Spleen (tissue), 13 donors: ENCODE measurements at places on chromosomes 5 and 9. TPM values are rescaled to one million over a fixed set of nuclear protein-coding genes. Genes with fewer than 3 reads are reported as not detected.

Gene SHC3
- not detected for total RNA-seq

DNA sequence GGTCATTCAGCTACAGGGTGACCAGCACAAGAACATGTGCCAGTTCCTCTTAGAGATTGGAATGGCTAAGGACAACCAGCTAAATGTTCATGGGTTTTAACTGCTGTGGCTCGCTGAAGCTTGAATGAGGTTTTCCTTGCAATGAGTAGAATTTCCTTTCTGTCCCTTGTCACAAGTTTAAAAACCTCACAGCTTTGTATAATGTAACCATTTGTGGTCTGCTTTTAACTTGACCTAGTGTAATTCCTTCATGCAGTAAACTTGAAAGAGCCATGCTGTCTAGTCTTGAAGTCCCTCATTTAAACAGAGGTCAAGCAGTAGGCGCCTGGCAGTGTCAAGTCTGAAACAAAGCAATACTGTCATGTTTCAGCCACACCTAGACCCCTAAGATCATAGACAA is 181.3 kb upstream of the DMRT1 start:
- no peaks in the 10 kb centered on the region for H3K27me3 ChIP-seq
- no peak overlapping the region for H3K27ac ChIP-seq
- no peaks in the 10 kb centered on the region for H3K36me3 ChIP-seq

- no peak for DNase-seq
- H3K4me3 ChIP-seq = no peak overlapping the region
- H3K27me3 ChIP-seq = no peaks in the 10 kb centered on the region
- H3K4me1 ChIP-seq = no peaks in the 10 kb centered on the region
- no peaks in the 10 kb centered on the region for H3K36me3 ChIP-seq
Measured at GRCh38 chr5:61617039-61617438, 285.0 kb downstream of the ZSWIM6 start.

Gene TRIM52
- total RNA-seq = 22.0 TPM

Gene DAB2
- 206 TPM for total RNA-seq

GRCh38 chr5:142117579-142118151 is 9.1 kb downstream of the NDFIP1 start:
- H3K27ac ChIP-seq = no peak overlapping the region
- peaks cover 86% of the 10 kb centered on the region for H3K4me1 ChIP-seq
- no peaks in the 10 kb centered on the region for H3K36me3 ChIP-seq
- H3K4me3 ChIP-seq = no peak overlapping the region
- H3K27me3 ChIP-seq = no peaks in the 10 kb centered on the region

Gene IL9
- total RNA-seq = not detected

DNA sequence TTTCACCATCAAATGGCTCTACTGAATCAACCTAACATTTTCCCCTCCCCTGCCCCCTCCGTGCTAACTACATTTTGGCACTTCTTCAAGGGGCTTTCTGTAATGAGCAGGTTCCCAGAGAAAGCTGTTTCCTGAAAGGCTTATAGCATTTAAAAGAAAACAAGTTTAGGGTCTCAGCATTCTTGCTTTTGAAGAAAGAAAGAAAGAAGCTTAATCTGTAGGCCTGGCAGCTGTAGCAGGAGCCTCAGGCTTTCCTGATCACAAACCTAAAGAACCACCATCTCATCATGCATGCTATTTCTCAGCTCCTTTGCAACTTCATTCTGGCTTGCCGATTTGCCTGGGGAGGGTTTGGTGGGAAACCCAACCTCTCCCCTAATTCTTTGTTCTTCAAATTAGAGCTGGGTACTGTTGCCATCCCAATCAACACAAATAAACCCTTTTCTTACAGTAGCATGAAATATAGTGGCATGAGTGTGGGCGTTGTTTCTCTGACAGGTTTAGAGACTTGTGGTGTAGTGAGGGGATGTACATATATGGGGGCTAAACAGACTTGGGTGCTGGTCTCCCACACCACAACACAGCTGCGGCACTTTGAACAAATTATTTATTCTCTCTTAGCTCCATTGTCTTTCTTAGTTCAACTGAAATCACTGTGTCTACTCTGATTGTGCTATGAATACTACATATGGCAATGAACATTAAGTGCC is 160.5 kb upstream of the TNC start:
- H3K27ac ChIP-seq = no peak overlapping the region
- H3K4me1 ChIP-seq = no peaks in the 10 kb centered on the region
- no peaks in the 10 kb centered on the region for H3K36me3 ChIP-seq
- H3K4me3 ChIP-seq = no peak overlapping the region

GRCh38 chr9:125255781-125256391 is 5.7 kb upstream of the GAPVD1 start:
- DNase-seq = no peak
- H3K36me3 ChIP-seq = no peaks in the 10 kb centered on the region
- H3K4me1 ChIP-seq = peaks cover under 1% of the 10 kb centered on the region
- no peaks in the 10 kb centered on the region for H3K27me3 ChIP-seq
- H3K4me3 ChIP-seq = no peak overlapping the region

Gene DDX41
- total RNA-seq = 76.7 TPM

Gene LOX
- 5.6 TPM for total RNA-seq

Gene SIT1
- total RNA-seq = 44.9 TPM

DNA sequence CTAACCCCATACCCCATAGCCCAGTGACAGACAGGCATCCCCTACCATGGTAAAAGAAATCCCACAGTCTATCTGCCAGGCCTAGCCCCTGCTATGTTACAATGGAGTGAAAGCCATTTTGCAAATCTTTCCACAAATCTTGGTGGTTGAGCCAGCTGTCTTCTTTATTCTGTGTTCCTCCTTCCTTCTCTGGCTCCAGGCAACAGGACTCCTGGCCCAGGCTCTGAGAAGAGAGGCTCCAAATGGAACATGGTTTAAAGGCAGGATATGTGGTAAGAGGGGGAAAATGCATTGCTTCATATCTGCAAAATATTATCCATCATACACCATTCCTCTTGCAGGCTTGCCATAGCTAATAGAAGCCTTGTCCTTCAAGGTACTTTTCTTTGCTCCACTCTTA is 25.2 kb downstream of the FGF1 start:
- peaks cover 2% of the 10 kb centered on the region for H3K4me1 ChIP-seq
- H3K27me3 ChIP-seq = peaks cover 4% of the 10 kb centered on the region
- no peak for DNase-seq
- no peaks in the 10 kb centered on the region for H3K36me3 ChIP-seq

DNA sequence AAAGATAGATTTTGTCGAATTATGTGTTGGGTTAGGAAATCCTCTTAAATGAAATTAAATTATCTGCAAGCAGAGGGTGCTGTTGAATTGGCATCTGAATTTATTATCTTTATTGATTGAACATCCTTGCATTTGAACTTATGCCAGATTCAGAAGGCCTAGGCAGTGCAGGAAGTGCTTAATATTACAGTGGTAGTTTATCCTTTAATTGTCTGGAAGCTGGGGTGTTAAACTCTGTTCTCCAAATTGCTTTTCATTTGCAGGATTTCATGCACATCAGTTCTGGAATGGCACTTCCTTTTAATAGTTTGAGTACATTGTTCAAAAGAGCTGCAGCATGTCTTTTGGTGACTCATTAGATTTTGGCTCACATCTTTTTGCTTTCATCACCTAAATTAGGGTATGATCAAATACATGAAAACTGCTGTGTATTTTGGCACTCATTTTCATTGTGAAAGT is 186.3 kb downstream of the KDM4C start:
- H3K27ac ChIP-seq = no peak overlapping the region
- H3K4me1 ChIP-seq = no peaks in the 10 kb centered on the region
- H3K4me3 ChIP-seq = no peak overlapping the region

GRCh38 chr9:19533373-19533772 is 124.6 kb downstream of the ACER2 start:
- no peaks in the 10 kb centered on the region for H3K27me3 ChIP-seq
- no peaks in the 10 kb centered on the region for H3K36me3 ChIP-seq
- no peak for DNase-seq
- H3K4me1 ChIP-seq = no peaks in the 10 kb centered on the region
- H3K27ac ChIP-seq = no peak overlapping the region
- H3K4me3 ChIP-seq = no peak overlapping the region

- H3K27ac ChIP-seq = peak overlapping the region; percentile 76
- H3K27me3 ChIP-seq = peaks cover 4% of the 10 kb centered on the region
- DNase-seq = no peak
- H3K4me3 ChIP-seq = peak overlapping the region; percentile 88
- H3K4me1 ChIP-seq = peaks cover 7% of the 10 kb centered on the region
Measured at GRCh38 chr9:75889577-75889976, 896 bp upstream of the PCSK5 start.

Gene PDGFRB
- total RNA-seq = 131 TPM

Gene PCDH12
- 32.3 TPM for total RNA-seq

DNA sequence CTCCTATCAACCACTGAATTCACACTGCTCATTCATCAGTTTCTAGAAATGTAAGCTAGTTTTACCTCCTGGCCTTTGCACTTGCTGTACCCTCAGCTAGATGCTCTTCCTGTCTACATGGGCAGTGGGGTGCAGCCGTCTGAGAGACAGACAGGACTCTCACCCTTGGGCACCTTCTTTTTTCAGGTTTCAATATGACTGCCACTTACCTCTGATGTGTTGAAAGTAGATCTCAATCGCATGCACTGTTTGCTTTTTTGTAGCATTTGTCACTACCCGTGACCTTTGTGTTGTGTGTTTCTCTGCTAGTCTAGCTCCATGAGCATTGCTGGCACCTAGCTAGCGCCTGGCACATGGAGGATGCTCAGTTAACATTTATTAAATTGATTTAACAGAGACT is 403.1 kb upstream of the TRPC7 start:
- no peak for DNase-seq
- H3K27ac ChIP-seq = no peak overlapping the region
- no peak overlapping the region for H3K4me3 ChIP-seq
- H3K4me1 ChIP-seq = no peaks in the 10 kb centered on the region
- no peaks in the 10 kb centered on the region for H3K36me3 ChIP-seq
- no peaks in the 10 kb centered on the region for H3K27me3 ChIP-seq

- peak overlapping the region; percentile 98 for H3K4me3 ChIP-seq
- no peaks in the 10 kb centered on the region for H3K27me3 ChIP-seq
- peak overlapping the region; percentile 83 for H3K27ac ChIP-seq
- H3K4me1 ChIP-seq = peaks cover 63% of the 10 kb centered on the region
Measured at GRCh38 chr5:74766418-74766848, 484 bp downstream of the GFM2 start.

- no peak overlapping the region for H3K27ac ChIP-seq
- H3K36me3 ChIP-seq = no peaks in the 10 kb centered on the region
- DNase-seq = no peak
- H3K27me3 ChIP-seq = no peaks in the 10 kb centered on the region
- H3K4me3 ChIP-seq = no peak overlapping the region
Measured at GRCh38 chr5:72845889-72846288, 29.4 kb downstream of the TNPO1 start.

- no peak overlapping the region for H3K4me3 ChIP-seq
- no peak for DNase-seq
- no peak overlapping the region for H3K27ac ChIP-seq
- no peaks in the 10 kb centered on the region for H3K27me3 ChIP-seq
- H3K36me3 ChIP-seq = no peaks in the 10 kb centered on the region
- H3K4me1 ChIP-seq = no peaks in the 10 kb centered on the region
Measured at GRCh38 chr9:20087481-20087880, 298.6 kb upstream of the SLC24A2 start.

Gene MLANA
- total RNA-seq = not detected

DNA sequence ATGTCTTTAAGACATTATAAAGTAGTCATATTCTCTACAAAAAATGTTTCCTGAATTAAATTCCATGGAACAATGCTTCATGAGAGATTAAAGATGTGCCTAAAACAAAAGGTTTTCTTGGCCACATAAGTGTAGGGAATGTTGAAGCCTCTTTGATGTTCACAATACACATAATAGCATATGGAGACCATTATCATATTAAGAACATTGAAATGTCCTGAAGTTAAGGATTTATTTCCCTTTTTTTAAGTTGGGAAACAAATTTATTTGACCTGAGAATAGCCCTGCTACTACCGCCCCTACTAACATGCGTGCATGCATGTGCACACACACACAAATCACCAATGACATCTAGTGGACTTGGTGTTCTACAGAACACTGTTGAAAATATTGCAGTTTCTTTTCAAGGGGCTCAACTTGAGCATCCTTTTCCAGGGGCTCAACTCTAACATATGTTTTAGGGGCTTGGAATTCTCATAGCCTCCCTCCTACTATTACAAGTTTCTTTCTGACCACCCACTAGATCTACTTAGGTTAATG is 124.9 kb upstream of the C6 start:
- H3K36me3 ChIP-seq = no peaks in the 10 kb centered on the region
- no peak for DNase-seq
- no peaks in the 10 kb centered on the region for H3K27me3 ChIP-seq
- no peak overlapping the region for H3K4me3 ChIP-seq
- H3K27ac ChIP-seq = no peak overlapping the region
- peaks cover 3% of the 10 kb centered on the region for H3K4me1 ChIP-seq

Gene C9orf43
- 0.92 TPM for total RNA-seq

GRCh38 chr5:78473751-78474150 is 113.3 kb downstream of the SCAMP1 start:
- no peak overlapping the region for H3K4me3 ChIP-seq
- DNase-seq = no peak
- no peaks in the 10 kb centered on the region for H3K4me1 ChIP-seq
- no peak overlapping the region for H3K27ac ChIP-seq
- no peaks in the 10 kb centered on the region for H3K36me3 ChIP-seq
- no peaks in the 10 kb centered on the region for H3K27me3 ChIP-seq

DNA sequence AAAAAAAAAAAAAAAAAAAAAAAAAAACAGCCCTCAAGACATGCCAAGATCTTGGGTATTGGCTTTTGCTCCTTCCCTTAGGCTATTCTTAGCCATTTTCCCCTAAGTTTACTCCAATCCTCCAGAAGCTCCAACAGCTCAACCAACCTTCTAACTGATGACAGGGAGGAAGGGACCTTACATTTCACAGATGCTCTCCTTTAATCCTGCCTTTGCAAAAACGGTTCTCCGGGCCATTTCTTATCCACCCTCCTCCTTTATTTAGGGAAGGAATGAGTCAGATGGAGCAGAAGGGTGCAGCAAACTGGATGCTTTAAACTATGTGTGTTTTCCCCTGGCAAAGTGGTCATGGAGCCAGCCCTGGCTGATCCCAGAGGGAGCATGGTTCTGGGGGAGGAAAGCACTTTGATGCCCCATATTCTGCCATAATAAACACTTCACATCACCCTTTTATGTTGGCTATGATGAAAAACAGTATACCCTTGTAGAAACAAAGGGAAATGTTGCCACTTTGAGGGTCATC is 369.4 kb upstream of the DMAC1 start:
- no peak overlapping the region for H3K27ac ChIP-seq
- H3K36me3 ChIP-seq = no peaks in the 10 kb centered on the region
- H3K27me3 ChIP-seq = no peaks in the 10 kb centered on the region
- no peak overlapping the region for H3K4me3 ChIP-seq
- DNase-seq = no peak

GRCh38 chr9:95035846-95036245 is 281.7 kb downstream of the FANCC start:
- DNase-seq = no peak
- H3K4me3 ChIP-seq = no peak overlapping the region
- no peaks in the 10 kb centered on the region for H3K36me3 ChIP-seq
- H3K27ac ChIP-seq = no peak overlapping the region
- H3K27me3 ChIP-seq = no peaks in the 10 kb centered on the region
- peaks cover 27% of the 10 kb centered on the region for H3K4me1 ChIP-seq

GRCh38 chr5:55226027-55226933 is 835 bp downstream of the MCIDAS start:
- peak overlapping the region; percentile 32 for H3K4me3 ChIP-seq
- no peak overlapping the region for H3K27ac ChIP-seq
- H3K36me3 ChIP-seq = no peaks in the 10 kb centered on the region
- H3K4me1 ChIP-seq = peaks cover 39% of the 10 kb centered on the region
- DNase-seq = peak; percentile 77
- H3K27me3 ChIP-seq = peaks cover 100% of the 10 kb centered on the region

GRCh38 chr9:13769006-13769405 is 489.5 kb upstream of the MPDZ start:
- H3K27me3 ChIP-seq = no peaks in the 10 kb centered on the region
- H3K36me3 ChIP-seq = no peaks in the 10 kb centered on the region
- no peaks in the 10 kb centered on the region for H3K4me1 ChIP-seq
- H3K27ac ChIP-seq = no peak overlapping the region
